ENCODE measurements at places on chromosomes 2 and 18.

GRCh38 chr2:7034303-7034702, 117.1 kb downstream of the RNF144A start:
- no peak for DNase-seq

DNA sequence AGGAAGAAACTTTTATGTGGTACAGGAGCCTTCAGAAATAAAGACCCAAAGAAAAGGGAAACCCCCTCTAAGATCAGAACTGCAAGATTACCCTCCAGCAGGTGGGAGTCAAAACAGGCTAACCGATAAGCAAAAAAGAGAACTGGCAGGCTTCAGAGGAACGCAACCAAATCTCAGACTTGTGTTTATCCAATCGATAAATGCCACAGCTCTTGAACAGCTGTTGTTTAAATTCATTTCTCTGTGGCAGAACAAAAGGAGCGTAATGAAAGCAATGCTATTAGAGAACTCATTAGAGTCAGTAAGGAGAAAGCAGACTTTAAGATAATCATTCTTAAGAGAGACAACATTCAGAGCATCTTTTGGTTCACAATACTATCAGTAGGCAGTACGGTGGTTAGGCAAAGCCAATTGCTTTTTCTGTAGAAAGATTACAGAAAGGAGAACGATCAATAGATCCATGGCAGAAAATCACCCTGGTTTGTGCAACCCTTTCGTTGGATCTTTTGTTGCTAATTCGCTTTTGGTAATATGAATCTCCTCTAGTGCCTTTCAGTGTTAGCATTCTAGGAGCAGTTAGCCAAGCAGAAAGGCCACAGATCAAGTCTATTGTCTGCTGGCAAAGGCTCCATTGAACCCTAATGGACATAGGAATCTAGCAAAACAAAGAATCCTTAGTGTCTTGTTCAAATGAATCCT, 476.4 kb upstream of the CHST9 start:
- no peak for DNase-seq

DNA sequence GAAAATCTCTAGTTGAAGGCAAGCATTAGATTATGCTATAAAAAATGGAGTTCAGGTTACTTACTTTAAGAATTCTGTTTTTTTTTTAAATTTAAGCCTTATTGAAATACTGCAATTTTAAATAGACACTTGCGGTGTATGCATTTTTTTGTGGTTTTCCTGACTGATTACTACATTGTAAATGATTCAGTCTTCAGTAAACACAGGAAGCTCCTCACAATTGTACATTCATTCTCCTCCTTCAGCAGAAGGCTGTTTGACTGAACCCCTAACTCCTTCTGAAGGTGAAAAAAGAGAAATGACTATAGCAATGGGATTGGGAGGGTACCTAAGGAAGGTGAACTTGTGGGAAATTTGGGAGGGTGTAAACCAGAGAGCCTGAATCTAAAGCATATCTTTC, 136.1 kb downstream of the GCA start:
- DNase-seq: no peak

GRCh38 chr2:57876313-57876712, 170.3 kb upstream of the VRK2 start:
- DNase-seq: no peak

DNA sequence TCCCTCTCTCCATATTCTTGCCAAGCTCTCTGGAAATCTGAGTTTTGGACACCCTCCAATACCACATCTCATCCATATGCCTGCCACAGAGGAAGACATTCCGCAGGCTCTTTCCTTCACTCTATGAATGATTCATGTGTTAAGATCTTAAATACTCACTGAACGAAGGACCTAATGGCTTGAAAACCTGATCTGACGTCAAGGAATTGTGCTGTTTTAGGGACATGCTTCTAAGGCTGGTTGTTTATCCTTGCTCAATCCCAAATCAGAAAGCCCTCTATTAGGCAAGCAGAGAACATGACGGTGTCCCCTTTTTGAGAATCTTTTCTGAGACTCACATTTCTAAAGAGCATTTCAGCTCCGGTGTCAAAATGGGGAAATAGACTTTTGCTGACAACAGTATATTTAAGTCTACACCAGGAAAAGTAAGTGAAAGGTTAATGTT, 83.7 kb upstream of the GALNT5 start:
- peak; percentile 92 for DNase-seq

DNA sequence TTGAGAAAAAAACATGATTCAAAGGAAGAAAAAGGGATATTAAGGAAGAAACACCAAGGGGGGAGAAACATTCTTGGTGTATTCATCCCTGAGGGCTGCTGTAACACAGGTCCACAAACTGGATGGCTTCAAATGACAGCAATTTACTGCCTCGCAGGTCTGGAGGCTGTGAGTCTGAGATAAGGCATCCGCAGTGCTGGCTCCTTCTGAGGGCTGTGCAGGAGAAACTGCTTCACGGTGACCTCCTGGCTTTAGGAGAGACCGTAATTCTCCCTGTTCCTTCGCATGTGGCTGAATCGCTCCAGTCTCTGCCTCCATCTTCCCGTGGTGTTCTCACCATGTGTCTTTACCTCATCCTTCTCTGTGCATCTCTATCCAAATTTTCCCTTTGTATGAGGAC, 490.7 kb downstream of the EIPR1 start:
- no peak for DNase-seq

DNA sequence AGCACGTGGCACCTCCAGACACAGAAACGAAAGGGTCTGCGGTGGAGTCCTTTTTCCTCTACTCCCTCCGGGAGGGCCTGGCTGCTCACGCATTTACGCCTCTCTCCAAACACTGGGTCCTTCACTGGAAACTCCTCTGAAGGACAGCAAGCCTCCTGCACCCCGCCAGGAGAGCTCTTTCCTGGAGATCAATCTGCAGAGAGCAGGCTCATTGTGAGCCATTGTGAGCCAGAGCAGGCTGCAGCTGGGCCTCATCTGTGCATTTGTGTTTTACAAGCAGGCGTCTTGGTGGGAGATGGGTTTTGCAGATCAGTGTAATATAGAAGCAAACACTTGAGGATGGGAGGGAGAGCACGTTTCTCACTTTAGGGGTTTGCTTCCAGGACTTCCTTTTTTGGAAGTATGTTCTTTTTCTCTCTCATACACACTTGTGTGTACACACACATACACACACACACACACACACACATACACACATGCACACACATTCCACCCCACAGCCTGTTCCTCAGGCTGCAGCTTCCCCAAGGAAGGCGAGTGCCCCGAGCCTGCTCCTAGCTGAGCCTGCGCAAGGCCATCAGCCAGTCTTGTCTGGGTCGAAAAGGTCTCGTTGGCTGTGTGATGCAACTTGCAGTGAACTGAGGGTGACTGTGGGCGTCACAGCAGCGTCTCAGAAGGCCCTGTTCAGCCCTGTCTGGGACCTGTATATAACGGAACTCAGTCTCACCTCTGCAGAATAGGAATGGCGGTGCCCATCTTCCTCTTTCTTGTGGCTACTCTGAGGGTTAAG, 163.5 kb downstream of the GLI2 start:
- DNase-seq: no peak

- DNase-seq: no peak
Observed at GRCh38 chr2:10599921-10600320, 89.9 kb downstream of the NOL10 start.

DNA sequence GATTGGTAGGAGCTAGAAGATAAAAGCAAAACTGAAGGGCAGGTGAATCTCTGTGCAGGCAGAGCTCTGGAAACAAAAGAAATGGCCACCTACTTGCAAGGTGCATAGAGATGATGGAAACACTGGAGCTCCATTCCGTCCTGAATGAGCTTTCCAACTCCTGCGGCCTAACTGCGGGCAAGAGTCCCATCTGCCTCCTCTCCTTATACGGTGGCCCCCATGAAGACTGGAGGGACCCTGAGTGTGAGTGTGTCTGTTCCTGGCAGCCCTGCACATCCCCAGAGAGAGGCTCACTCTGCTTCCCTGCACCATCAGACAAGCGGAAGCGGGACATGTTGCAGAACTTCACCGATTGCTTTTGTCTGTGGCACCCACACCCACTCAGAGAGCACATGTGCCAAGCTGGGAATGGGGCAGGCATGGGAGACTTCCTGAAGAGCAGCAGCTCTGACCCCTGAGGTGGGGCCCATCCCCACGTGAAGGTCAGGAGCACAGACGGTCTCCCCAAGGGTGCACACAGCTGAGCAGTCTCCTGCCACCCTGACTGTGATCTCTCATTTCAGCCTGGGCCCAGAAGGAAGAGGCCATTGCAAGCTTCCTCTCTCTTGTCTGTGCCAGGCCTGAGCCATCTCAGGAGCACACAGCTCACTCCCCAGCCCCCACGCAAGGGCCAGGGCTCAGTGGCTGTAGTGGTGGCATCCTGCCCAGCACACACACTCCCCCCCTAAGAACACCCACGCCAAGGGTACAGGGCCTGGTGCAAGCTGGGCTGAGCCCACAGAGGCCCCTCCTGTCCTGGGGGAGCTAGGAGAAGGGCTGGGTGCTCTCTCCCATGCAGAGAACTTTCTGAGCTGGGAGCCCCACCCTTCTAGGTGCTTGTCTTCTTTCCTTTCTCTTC, 75.3 kb downstream of the STPG4 start:
- DNase-seq: no peak

- no peak for DNase-seq
Observed at GRCh38 chr18:45084206-45084605, 403.5 kb downstream of the SETBP1 start.

DNA sequence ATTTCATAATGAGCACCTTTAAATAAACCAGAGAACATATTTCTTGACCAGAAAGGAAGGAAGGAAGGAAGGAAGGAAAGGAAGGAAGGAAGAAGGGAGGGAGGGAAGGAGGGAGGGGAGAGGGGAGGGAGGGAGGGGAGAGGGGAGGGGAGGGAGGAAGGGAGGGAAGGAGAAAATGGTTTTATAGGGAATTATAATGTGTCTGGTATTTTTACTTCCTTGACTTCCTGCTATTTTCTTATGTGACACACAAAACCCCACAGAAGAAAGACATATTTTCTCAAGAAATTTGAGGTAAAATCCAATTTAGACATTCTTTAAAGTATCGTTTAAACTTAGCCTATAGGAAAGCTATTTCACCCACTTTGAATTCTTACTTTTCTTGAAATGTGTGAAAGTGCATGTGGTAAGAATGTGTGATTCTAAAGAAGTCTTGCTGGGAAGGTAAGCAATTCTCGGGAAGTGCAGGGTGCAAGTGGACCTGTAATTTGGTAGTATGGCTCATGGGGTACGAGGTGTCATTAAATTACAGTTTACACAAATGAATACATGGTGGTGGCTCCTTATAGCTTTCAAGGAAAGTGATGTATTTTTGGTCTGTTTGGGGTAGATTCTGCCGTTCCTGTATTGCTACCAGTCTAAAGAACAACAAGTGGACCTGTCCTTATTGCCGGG, 18.0 kb downstream of the RNF125 start:
- no peak for DNase-seq

- no peak for DNase-seq
Observed at GRCh38 chr2:205757271-205757670, 75.0 kb downstream of the NRP2 start.

DNA sequence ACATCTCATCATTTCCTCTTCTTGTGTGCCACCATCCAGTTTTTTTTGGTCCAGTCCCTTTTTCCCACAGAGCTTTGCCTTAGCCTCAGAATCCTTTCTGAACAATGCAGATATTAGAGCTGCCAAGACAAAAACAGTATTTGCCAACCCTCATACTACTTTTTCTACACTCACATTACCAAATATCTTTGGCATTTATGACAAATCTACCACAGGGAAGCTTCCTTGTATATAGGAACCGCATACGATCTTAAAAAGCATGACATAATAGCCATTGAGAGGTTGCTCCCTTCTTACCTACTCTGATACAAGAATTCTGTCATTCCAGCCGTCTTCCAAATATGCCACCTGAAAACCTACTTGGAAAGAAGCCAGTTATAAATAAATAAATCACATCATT, 9.4 kb downstream of the ZNF24 start:
- DNase-seq: no peak

DNA sequence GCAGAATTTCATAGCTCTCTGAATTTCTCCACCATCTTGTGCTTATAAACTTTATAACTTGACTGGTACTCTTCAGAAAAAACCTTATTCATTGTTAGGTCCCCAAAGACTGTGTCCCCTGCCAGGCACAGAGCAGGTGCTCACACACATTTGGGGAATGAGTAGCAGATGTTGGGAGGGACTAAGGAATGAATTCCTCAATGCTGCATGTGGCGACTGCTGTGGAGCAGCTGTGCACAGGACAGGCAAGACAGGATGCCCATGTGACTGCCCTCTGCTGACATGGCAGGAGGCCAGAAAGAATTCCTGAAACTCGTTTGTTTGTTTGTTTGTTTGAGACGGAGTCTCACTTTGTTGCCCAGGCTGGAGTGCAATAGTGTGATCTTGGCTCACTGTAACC, 122.3 kb upstream of the ITGA6 start:
- DNase-seq: no peak

DNA sequence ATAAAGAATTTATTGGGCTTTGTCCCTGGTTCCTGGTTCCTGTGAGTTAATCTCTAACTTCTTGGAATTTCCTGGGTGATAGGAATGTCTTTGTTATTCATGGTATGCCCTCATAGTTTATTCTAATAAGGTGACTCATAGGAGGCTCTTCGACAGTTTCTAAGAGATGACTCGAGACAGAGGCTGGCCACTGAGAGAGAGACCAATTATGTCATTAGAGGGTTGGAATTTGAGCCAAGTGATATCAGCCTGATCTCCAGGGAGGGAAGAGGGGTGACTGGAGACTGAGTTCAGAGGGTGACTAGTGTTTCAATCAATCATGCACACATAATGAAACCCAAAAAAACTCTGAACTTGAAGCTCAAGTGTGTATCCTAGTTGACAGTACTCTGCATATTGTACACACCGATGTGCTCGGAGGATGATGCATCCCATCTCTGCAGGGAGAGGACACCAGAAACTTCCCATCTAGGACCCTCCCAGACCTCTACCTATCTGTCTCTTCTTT, 185.7 kb downstream of the MTCL1 start:
- DNase-seq: peak; percentile 92

DNA sequence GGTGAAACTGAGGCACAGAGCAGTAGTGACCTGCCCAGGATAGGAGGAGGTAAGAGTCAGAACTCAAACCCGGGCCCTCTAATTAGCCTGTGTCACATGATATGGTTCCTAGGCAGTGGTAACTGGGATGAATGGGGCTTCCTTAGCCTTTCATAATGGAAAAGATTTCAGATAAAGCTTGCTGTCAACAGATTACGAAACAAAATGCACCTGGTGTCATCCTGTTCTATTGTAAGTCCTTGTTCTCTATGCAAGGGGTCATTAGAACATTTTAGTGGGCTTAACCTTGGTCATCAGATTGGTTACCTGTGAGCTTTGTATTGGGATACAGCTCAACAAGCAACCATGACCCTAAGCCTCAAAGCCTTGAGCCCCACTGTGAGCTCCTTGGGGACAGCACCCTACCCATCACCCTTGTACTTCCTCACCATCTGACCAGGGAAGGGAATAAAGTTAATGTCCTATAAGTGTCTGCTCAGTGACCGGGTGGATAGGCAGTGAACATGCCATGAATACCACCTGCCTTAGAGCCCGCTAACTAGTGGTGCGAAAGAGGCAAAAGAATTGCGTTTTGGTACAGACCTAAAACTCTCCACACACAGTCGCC, 70.3 kb upstream of the RMDN2 start:
- DNase-seq: no peak

GRCh38 chr2:178392215-178392614, 58.8 kb downstream of the PRKRA start:
- no peak for DNase-seq
